ENCODE measurements at places on chromosomes 16 and 17.
A peak's percentile ranks its signal among the peaks of the same experiment; 100 is the strongest.

DNA sequence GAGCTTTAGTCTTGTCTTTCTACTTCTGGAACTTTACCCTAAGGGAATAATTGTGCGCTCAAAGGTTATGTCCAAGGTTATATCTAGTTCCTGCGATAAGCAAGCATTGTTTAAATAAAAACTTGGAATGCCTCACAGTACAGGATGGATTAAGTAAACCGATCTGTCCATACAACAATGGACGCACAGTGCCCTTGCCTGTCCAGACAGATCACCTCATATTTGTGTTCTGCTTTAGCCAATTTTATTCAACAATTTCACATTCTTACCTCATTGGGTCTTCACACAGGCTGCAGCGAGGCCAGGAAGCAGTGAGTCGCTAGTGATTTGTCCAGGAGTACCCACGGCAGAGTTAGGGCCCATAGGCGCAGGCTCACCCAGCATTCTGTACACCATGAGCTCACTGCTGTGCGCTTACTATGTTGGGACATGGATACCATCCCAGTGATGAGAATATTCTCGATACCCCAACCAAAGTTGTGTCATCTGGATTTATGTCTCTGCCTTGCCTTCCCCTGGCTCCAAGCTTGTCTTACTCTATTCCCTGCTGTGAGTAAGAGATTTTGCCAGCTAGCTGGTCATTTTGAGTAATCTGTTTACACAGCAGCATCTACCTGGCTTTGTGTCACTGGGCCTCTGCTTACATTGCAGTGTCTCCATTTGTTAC, 39.8 kb downstream of the USP43 start:
- DNase-seq: no peak

DNA sequence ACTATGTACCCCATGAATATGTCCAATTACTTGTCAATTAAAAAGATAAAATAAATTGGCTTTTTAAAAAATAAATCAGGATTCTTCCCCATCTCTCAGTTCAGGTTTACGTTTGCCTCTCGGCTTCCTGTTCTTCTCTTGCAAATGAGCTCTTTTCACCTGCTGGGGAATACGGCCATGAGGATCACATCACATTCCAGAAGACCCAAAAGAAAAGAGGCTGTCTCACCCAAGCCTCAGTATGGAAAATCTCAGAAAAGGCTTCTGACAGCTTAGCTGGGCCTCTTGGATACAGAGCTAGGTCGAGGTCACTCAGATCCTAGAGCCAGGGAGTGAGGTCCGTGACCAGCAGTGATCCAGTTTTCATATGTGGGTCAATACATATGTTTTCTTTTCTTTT, 171.2 kb upstream of the SDK2 start:
- no peak for DNase-seq

DNA sequence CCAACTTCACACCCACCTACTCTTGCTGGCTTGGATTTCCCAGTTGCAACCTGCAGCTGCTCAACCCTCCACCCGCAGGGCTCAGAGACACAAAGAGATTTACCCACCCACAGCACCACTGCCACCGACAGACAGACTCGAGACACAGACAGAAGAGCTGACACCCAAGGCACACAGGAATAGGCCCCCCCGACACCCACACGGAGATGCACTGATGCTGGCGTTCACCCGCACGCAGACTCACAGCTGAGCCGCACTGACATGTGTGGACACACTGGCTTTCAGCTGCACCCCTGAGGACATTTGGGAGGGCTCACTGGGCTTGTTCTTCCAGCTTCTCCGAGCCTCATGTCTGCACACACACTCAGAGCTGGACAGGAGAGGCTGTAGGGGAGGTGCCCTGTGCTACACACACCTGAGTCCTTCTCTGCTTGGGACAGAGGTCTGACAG, 8.2 kb downstream of the STX1B start:
- no peak for DNase-seq

DNA sequence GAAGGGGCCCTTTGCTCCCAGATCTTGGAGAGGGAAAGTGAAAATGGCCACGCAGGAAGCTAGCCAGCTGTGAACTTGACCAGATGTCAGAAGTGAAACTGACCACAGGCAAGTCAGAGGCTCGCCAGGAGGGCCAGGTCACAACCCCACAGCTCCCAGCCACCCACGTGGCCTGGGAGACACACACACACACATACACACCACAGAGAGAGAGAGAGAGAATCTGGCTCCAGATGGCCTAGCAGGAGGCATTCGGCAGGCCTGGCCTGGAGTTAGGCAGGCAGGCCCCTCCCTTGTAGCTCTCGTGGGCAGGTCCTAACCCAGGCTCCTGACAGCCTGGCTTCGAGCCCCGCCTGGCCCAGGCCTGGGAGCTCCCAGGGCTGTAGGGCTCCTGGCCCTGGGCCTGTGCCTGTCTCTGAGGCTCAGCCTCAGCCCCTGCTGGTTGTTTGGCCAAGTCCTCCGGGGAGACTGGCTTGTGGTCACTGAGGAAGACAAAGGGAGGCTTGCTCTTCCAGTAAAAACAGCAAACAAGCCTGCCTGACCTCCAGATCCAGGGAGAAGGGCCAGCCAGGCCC, 20.2 kb downstream of the NGFR start:
- DNase-seq: peak; percentile 93

Measured in SJSA1 (cell line).